DMS79 treated with DMSO at 0.1 percent for 48 hours (cell line): ENCODE measurements at places on chromosomes 2 and 18.

DNA sequence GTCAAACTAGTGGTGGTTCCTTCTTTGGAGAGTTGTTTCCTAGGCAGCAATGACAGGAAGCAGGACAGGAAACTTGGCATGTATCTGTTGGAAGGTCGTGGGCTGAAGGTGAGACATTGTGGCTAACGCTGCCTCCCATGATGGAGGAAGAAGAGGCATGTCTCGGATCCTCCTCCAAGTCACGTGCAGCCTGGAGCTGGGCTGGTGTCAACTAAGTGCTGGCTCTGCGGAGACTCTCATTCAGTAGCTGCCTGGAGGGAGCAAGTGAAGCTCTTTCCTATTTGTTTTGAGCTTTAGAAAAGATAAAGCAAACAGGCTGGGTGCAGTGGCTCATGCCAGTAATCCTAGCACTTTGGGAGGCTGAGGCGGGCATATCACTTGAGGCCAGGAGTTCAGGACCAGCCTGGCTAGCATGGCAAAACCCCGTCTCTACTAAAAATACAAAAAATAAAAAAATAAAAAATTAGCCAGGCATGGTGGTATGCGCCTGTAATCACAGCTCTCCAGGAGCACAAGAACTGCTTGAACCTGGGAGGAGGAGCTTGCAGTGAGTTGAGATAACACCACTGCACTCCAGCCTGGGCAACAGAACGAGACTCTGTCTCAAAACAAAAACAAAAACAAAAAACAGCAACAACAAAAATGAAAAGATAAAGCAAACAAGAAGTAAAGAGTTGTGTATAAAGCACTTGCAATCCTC, 28.2 kb upstream of the INO80C start:
- no peak for DNase-seq

DNA sequence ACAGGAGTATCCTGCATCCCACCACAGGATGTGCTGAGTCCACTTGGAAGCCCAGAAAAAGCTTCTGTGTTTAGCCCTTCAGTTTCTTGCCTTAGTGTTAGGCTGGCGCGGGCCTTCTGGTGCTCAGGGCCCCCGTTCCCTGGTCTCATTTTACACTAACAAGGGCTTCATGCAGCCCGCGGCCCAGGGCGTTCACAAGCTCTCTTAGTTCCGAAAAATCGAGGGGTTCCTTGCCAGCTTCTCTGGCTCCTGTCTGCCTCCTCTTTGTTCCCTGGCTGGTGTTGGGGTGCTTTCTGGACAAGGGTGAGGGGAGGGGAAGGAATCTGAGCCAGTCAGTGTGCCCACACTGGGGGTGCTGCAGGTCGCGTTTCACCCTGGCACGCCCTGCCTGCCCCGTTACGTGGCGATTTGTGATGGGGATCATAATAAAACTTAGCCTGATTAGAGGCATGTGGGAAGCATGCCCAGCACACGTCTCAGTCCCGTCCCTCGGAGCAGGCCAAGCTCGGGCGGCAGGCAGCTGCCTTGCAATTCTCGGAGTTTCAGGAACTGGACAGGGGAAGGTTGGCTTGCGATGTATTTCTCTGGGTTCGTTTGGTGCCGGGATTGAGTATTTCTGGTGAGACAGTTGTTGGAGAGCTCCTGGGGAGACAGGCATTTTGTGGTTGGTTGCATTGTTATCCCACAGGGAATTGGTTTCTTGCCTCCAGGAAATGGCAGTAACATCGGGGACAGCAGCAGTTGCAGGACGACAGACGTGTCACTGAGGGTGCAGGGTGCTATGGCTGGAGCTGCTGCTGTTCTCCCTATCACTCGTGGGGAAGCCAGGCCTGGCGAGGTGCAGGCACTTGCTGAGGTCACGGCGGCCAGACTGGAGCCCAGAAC, 22.9 kb downstream of the SH3BP4 start:
- DNase-seq: no peak

DNA sequence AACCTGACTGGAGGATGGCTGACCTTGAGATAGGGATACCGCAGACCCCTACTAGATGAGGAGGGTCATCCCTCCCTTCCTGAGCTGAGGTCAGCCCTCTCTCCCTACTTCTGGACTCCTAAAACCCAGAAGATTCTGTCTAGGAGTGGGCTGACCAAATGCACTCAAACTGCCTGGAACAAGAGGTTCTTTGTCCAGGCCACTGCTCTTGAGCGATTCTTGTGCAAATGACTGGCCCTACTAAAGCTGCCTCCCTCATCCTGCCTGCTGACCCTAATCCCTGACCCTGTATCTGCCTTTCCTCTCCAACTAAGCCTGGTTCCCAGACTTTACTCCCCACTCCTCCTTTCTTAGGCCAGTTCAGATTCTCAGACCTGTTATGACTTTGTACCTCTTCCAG, 56.2 kb downstream of the EFR3B start:
- DNase-seq: no peak

DNA sequence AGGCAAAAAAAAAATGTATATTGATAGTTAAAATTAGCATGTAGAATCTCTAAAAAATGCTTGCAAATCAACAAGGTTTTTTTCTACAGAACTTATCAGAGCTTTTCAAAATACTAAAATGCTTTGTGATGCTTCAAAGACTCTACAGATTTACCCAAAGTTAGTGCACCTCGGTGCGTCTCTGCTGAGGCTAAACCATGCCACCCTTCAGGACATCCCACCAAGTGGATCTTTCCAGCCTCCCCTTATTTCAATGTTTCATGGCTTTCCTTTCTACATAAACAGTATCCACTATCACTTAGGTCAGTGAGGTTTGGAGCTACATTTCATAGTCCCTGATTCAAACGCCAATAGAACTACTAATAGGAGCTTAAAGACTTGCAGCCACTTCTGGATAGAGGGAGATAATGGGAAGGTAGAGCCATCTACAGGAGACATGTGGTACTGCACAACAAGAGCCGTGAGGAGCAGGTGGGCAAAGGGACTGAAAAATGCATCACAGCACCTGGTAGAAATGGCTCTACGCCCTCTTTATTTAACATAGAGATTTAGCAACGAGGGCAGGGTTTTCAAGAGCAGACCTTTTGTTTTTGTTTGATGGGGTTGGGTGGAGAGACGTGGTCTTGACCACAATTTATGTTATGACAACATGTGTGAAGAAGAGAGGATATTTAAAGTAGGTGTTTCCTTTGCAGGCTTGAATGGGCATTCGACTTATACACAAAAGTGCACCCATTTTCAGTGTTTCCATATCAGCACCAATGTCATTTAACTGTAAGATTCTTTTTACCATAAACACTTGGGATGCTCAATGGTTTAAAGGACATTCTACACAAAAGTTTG, 56.1 kb upstream of the SLC35G4 start:
- DNase-seq: peak; percentile 70

DNA sequence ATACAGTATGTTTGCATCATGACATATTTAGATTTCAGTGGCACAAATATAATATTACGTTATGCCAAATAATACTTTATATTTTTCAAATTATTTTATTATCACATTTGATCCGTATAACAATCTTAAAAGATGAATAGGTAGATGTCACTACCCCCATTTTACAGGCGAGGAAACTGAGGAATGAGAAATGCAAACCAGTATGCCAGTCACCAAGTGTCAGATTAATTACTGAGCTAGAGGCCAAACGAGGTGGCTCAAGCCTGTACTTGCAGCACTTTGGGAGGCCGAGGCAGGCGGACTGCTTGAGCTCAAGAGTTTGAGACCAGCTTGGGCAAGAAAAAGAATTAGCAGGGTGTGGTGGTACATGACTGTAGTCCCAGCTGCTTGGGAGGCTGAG, 17.4 kb upstream of the YES1 start:
- no peak for DNase-seq
